ENCODE measurements at places on chromosomes 2 and 18.

GRCh38 chr2:39603436-39603835 is 62.3 kb upstream of the TMEM178A start:
- DNase-seq: no peak

GRCh38 chr2:207142461-207142860 is 23.3 kb downstream of the KLF7 start:
- DNase-seq: no peak

- DNase-seq: no peak
Observed at GRCh38 chr2:195003881-195004471, 653.0 kb upstream of the SLC39A10 start.

DNA sequence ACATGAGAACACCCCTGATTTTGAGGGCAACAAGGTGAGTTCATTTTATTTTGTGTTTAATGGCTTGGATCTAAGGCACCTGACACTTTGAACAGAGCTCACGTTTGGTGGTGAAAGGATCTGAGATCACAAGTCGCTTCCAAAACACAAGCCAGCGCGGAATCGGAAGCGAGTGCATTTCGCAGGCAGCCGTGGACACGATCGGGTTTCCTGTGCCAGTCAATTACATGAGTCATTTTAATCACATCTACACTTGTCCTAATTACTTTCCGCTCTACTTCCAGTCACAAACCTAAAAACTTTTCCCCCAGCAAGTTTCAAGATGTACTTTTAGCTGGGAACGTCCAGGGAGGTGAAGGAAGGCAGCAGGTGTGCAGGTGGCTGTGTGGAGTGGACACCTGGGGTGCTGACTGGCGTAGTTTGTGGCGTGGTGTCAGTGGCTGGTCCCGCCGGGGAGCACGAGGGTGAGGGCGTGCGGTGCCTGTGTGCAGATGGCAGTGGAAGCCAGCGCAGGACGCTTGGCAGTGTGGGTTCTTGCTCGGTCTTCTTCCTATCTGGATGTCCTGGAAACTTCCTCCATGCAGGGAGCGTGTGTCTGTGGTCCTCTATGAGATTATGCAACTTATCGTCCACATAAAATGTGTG is 75.6 kb downstream of the DCDC2C start:
- no peak for DNase-seq

GRCh38 chr2:164661349-164661748 is 40.1 kb upstream of the GRB14 start:
- no peak for DNase-seq

GRCh38 chr18:32372381-32373061 is 98.2 kb downstream of the GAREM1 start:
- DNase-seq: no peak

DNA sequence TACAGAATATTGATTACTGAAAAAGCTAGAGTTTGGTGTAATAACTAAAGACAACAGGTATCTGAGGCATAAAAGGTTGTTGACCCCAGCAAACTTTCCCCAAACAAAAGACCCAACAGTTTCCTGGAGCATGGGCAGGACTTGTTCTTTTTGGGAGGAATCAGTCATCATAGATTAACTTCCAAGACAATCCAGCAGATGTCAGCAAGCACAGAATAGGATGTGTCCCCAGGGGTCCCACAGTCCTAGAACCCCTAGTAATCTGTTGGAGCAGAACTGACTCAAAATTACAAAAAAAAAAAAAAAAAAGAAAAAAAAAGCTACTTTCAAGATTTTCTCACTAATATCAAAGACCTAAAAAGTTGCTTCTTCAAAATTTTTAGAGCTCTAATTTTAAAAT is 564.7 kb upstream of the SLC39A10 start:
- DNase-seq: no peak

GRCh38 chr18:22188559-22189267 is 19.3 kb downstream of the GATA6 start:
- no peak for DNase-seq

DNA sequence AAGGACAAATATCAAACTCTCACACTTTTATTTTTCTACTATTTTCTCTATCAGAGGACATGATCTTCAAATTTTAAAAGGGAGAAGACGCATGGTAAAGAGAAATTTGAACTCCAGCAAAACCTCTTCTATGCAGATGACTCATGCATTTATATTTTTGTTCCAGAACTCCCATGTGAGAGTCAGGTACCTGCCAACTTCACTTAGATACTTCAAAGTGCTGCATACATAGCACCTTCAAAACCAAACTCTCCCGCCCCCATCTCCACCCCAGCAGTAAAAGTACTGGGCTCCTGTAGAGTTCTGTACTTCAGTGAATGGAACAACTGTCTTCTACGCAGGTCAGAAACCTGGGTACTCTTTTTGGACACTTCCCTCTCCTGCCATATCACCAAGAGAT is 398.3 kb downstream of the TGIF1 start:
- DNase-seq: no peak

DNA sequence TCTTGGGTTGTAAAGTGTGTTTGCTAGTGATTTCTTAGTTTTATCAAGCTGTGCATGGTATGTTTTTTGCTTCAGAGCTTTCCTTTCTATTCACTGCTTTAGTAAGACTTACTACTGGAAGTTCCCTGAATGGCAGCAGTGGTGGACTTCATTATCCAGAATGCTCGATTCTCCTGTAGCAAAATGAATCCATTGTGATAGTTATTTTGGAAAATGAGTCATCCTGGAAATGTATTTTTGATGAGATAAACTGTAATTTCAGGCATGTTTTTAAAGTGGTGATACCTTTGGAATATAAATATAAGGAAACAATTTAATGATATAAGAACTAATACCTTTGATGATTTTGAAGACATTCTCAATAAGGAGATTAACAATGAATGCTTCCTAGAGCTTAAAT is 387.1 kb downstream of the PTPRM start:
- DNase-seq: no peak

DNA sequence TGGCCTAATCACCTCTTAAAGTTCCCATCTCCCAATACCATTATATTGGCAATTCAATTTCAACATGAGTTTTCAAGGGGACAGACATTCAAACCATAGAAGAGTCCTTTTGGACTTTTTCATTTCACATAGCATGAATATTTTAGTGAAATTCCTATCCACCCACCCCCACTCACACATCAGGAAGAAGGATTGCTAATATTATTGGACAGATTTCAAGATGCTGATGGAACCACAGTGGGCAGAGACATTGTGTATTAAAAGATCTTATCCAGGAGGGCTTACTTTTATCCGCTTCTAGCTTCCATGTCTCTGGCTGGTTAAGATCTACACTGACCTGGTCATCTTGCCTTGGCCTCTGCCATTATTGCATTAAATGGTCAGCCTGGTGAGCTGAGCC is 297.4 kb upstream of the ACVR2A start:
- no peak for DNase-seq

DNA sequence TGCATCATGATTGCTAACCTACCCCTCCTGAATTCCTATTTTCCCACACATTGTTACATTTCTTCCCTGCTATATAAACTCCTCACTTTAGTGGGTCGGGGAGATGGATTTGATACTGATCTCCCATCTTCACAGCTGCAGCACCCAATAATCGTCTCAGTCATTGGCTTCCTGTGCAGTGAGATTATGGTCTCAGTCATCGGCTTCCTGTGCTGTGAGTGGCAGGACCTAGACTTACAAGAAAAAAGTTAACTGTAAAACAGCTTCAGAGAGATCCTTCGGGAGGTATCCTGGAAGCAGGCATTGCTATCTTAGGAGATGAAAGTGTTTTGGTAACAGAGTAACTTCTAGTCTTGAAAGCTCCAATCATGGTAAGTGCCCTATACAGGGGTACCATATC is 3.4 kb upstream of the ZNF892 start:
- no peak for DNase-seq

DNA sequence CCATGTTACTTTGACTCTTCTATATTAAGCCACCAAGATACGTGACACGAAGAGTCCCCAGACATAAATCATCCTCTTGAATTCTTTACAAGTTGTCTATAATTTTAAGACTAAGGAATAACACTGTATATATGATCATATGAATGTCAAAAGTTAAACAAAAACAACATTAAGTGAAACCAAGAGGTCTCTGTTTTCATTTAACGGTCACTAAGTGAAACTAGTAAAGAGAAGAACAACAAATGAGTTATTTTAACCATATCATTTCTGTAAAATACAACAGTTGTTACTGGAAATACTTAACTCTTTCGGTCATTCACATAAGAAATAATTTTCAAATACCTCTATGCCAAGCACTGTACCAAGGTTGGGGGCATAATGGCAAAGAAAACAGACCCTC is 45.7 kb upstream of the STK17B start:
- no peak for DNase-seq

DNA sequence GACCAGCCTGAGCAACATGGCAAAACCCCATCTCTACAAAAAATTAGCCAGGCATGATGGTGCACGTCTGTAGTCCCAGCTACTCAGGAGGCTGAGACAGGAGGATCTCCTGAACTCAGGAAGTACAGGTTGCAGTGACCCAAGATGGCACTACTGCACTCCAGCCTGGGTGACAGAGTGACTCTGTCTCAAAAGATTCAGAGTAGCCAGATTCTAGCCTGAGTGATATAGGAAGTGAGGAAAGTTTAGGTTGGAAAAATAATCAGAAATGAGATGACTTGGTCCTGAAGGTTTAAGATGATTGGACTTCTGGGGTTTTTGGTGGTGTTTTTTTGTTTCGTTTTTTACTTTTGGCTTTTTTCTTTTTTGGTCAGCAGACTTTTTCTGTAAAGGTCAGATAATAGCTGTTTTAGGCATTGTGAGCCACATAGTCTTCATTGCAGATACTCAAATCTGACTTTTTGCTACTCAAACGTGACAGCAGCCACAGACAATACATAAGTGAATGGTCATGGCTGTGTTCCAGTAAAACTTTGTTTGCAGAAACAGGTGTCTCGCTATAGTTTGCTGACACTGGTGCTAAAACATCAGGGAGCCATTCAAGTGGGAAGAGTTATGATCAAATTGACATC is 104.1 kb upstream of the UBXN4 start:
- no peak for DNase-seq

DNA sequence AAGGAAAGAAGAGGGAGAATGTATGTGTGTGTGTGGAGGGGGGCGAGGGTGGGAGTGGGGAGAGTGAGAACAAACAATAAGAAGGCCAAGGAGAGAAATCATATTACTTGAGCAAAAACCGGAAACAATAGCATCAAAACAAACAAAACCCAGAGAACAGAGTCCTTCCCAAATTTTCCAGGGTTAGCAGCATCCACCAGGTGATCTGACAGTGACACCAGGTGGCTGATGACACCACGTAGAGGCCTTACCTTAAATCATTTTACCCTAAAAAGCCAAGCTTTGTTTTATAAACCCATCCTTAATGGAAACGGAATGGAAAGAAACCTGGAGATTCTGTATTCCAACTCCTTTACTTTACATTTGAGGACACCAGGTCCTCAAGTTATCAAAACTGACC is 42.9 kb downstream of the CDCA7 start:
- no peak for DNase-seq

DNA sequence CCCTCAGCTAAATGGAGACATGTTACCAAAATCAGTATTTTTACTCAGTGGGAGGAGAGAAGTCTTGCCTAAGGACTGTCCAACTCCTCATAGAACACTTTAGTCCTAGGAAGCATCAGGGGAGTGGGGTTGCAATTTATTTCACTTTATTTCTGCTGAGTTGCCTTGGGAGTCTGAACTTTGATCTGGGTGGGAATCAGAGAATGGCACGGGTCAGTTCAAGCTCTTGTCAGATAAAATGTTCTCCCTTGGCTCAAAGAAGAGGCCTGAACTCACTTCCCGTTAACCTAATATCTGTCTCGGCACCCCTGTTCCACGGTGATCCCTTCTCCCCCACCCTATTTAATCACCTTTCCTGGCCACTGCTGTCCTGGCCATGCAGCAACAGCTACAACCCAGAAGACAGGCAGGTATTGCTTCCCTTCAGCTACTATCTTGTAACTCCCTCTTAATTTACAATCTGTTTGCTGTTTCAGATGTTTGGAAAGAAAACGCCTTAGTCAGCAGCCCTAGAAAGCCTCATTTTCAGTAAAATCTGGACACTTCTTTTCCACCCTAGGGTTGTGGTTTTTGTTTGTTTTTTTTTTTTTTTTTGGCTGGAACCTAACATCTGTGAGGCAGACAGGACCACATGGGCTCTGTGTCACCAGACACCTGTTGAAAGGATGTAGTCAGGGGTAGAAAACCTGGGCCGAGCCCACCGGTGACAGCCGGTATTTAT is 52.5 kb downstream of the SERTAD2 start:
- no peak for DNase-seq

DNA sequence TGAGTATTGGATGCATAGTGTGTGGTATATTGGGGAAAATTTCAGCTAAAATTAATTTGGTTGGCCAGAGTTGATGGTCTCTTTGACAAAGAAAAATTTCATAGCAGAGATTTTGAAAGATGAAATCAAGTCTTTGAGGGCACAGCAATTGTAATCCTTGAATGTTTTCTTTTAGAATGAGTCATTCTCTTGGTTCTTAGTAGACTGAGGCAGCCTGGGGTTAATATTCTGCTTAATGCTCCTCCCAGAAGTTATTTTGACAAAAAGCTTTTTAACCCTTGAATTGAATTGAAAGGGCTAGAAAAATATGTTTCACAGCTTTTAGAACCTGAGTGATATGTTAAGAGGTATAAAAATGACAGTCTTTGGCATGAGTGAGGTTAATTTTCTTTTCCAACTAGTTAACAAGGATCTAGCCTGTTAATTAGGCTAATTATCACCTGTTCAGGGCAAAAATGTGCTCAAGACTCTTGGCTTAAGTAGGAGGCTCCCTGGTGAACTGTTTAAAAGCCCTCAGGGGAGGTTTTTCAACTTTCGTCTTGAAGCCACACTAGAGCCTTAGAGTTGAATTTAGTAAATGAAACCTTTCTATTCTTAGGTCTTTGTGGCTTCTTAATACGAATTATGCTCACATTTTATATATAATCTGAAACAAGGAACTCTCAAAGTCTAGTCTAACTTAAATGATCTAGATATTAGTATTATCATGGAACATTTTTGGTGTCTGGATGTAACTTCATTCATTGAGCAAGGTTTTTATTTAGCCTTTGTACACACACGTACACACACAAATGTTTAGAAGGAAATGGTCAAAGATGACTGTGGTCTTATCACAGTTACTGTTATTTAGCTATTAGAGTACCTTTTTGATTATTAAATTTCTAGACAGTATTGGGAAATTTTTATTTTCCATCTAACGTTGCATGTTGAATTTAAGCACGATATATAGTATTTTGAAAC is 272.5 kb downstream of the ZNF407 start:
- DNase-seq: no peak

- no peak for DNase-seq
Observed at GRCh38 chr18:56975276-56975675, 171.6 kb upstream of the BOD1L2 start.
